ENCODE measurements at places on chromosomes 5 and 9.

DNA sequence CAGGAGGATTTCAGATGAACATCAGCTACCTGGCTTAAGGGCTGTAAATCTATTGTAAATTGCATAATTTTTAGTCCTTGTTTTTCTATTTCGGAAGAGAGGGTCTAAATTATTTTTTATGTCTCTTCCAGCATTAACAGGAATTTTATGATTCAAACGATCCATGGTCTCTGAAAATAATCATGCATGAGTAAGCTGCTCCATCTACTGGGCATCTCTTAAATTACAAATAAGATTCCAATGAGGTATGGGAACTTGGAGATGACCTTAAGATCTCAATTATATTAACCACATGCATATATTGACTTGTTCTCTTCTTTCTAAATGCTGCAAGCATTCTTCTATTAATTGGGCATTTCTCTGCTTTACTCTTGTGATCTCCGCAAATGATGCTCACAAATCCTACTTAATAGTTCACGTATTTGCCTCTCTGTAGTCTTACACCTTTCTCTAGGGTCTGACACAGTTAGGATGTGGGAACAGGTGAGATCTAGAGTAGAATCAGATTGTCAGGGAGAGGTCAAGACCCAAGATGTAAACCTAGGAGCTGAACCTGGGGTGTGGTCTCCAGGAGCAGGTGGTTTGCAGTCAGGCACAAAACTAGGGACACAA is 86.9 kb downstream of the NUDT12 start:
- no peak for DNase-seq

DNA sequence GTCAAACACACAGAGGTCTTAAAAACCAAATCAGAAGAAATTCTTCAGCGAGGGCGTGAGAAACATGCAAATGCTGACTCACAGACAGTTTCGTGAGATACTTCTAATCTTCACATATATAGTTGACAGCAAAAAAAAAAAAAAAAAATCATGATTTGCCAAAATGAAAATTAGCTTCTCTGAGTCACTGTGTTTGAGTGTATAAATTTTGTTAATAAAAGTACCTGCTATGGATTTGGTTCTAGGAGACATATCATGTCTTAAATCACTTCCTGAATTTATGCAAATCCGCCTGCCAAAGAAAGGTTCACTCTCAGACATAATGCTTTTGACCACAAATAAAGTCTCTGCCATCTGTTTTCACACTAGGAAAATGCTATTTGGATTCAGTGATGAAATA is 114.3 kb downstream of the SLC1A3 start:
- DNase-seq: no peak

DNA sequence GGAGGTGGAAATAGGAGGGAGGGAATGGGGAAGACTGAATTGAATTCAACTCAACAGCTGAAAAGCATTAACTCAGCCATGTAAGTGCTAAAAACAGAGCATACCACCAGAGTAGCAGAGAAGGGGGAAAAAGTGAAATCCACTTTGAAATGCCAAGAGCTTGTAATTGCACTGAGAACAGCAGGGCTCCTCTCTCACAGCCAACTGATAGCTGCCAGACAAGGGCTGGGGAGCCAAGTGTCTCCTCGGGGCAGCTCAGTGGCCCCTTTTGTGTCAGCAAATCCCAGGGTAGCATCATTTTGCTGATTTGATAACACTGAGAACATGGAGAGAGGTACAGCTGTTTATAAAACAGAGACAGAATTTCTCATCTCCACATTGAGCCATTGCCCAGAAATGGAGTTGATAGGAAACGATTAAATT is 182.5 kb downstream of the FRMD3 start:
- no peak for DNase-seq

GRCh38 chr9:419571-420171 is 205.0 kb downstream of the DOCK8 start:
- DNase-seq: no peak

DNA sequence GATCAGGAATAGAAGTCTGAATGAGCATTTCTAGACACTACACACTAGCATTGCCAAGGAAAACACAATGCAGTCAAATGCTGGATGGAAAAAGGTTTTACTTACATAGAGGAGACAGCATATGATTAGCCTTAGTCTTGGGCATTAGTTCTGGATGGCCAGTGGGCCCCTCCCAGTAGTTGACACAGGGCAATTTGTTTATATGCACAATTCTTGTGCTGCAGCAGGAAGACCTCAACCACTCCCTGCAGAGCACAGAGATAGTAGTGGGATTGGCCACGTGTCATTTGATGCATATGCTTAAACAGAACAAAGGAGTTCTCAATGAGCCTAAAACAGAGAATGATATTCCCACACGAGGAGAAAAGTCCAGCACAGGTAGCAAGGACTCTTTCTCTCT is 1496.2 kb upstream of the CDH6 start:
- DNase-seq: no peak

DNA sequence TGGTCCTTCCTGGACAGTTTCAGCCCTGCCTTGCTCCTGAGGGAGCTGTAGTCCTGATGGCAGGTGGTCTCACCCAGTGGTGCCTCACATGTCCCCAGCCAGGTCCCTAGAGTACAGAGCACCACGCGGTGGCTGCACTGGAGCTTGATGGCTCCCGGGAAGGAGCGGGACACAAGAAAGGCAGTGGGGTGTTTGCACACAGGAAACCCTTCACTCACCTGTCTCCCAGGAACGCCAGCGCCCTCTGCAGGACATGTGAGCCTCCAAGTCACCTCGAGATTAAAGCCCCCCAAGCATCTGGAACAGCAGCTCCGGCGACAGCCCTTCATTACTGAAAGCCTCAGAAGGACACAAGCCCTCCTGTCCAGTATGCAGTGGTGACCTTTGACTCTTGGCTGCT is 19.9 kb upstream of the TMEM250 start:
- no peak for DNase-seq

- DNase-seq: no peak
Measured at GRCh38 chr5:113142186-113142585, 165.6 kb downstream of the DCP2 start.

GRCh38 chr5:110099572-110099971 is 409.8 kb downstream of the MAN2A1 start:
- DNase-seq: no peak

DNA sequence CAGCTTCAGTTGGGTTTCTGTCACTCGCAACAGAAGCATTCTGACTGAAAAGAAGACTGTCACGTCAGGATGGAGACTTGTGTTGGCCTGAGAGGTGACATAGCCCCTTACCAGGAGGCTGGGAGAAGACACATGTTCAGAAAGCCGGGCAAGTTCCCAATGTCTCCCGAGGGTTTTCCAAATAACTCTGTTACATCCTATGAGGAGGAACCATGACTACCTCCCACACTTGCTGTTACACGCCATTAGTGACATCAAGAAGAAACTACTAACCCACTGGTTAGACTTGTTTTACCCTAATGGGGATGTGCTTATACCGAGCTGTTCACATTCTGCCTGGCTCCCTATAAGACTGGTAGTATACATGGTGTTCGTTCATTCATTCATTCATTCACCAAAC is 33.3 kb downstream of the SH3PXD2B start:
- DNase-seq: no peak

- no peak for DNase-seq
Measured at GRCh38 chr9:2634818-2635217, 13.2 kb downstream of the VLDLR start.

Measured in activated CD8-positive, alpha-beta memory T cell treated with anti-CD3 and anti-CD28 coated beads for 1 hour (primary cell).